Stimulated activated CD4-positive, alpha-beta T cell treated with anti-CD3 and anti-CD28 coated beads, Interleukin-1b, Interleukin-23, amount 100 ng/mL, for 48 hours (primary cell): ENCODE measurements at places on chromosomes 13 and 19.

DNA sequence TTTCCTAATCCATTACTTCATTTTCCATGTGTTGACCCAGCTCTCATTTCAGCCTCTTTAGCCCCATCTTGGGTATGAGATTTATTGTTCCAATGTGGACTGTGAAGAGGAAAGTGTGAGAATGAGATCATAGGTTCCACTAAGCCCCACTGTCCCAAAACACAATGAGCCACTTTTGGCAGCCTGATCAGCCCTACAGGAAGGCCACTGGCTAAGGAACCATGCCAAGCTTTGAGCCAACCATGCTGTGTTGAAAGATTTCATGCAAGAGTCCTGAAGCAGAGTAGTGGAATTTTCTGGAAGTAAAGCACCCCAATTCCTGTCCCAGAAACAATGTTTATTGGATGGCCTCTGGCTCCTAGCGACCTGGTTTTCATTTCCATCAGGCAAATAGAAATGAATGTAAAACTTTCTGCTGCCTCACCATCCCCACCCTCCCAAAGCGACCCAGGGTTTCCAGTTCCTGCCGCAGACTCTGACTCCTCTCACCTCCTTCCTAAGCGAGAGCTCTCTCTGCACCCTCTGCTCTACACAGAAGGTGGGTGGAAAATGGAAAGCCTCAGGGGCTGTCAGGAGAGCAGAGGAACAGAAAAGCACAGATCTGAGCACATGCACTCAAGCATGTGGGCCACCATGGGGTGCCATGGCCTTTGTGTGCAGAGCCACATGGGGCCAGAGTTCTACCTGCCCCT, 73.1 kb downstream of the KCTD12 start:
- no peak for DNase-seq

- no peak for DNase-seq
Observed at GRCh38 chr19:47526798-47527197, 11.9 kb upstream of the NAPA start.

GRCh38 chr19:51703575-51704515, 10.7 kb downstream of the SPACA6 start:
- DNase-seq, result peak; percentile 94

DNA sequence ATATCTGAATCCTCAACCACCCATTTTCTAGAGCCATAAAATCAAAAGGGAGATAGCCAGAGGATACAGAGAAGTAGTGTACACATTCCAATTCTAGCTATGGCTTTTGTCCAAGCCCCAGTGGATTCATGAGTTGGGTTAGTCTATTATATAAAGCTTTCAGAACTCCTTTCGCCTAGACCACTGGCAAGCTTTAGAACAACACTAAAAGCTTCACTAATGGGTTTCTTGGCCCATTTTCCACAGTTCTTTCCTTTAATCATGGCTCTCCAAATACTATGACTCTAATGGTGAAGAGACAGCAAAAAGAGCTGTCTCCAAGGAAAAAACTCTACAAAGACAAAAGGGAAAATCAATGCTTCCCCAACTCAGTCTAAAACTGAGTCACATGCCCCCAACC, 48.2 kb upstream of the SLITRK5 start:
- DNase-seq, result no peak

- DNase-seq, result no peak
Observed at GRCh38 chr19:40312533-40312932, 27.4 kb upstream of the AKT2 start.

DNA sequence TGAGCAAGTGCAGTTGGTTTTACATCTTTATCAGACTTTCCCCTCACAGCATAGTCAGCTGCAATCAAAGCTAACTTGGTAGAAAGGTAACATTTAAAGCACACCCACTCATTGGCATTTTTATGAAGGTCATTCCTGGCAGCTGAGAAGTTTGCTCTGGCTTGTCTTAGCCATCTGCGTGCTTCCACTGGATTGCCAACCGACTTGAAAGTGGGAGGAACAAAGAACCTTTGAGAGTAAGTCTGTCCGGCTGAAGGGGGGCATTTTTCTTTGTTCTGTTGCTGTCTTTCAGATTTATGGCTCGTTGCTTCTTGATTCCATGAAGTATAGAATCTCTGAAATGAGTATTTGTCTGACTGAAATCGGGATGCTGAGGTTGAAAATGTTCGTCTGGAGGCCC, 103.1 kb downstream of the SACS start:
- no peak for DNase-seq

DNA sequence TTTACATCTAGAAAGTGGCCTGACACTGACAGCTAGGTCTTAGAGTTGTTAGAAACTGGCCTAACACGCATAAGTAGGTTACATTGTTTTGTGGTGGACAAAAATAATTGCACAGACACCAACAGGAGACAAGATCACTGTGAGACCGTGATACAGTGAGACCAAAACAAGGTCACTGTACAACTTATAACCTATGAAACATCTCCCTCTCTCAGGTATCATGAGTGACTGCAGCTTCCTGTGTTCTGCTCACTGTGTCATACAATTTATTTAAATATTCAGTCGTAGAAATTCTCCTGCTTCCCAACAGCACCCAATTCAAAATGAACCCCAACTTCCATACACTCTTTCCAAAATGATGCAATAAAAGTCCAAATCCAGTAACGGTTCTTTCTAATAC, 2165.2 kb downstream of the PCDH9 start:
- DNase-seq, result no peak

DNA sequence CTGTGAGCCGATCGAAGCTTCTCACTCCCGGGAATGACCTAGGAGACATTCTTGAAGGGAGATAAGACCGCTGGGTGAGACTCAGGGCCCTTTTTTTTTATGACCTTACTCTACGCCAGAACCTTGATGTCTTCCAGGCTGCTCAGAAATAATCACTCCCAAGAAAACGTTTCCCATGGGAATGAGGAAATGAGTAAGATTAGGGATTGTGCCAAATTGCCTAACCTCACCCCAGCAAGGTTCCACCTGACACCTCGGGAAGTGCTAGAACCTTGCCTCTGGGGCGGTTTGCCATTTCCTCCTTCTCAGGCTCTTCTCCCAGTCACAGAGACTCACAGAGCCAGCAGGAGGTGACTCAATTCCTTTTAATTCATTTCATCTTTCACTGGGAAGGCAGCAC, 2.3 kb downstream of the SLC46A3 start:
- DNase-seq, result no peak

GRCh38 chr19:12450844-12451243, 10.0 kb upstream of the ZNF443 start:
- DNase-seq, result no peak

GRCh38 chr13:26310470-26310869, 56.5 kb downstream of the CDK8 start:
- DNase-seq, result no peak

DNA sequence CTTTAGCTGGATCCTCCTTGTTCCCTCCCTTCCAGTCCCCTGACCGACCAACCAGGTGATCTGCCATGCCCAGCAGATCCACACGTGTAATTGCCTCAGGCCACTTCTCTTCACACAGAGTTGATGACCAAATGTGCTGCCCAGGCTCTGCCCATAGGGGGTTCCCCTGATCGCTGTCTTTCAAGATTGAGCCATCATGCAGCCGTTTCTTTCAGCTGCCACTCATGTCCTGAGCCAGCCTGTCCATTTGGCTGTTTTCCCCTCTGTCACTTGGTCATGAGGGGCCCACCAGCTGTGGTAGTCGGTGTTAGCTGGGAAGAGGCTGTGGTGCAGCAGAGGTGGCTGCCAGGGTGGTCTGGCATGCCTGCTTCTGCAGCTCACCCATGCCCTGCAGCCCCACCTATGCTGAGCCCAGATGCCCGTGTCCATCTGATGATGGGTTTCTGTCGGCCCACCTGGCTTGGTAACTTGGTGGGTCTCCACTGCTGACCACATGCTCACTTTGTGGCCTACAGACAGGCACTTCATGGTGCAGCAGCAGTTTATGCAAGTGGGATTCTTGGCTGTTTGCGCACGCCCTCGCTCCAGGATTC, 35.6 kb upstream of the GPR183 start:
- DNase-seq, result no peak

GRCh38 chr13:44540761-44541434, 35.2 kb downstream of the TSC22D1 start:
- no peak for DNase-seq

DNA sequence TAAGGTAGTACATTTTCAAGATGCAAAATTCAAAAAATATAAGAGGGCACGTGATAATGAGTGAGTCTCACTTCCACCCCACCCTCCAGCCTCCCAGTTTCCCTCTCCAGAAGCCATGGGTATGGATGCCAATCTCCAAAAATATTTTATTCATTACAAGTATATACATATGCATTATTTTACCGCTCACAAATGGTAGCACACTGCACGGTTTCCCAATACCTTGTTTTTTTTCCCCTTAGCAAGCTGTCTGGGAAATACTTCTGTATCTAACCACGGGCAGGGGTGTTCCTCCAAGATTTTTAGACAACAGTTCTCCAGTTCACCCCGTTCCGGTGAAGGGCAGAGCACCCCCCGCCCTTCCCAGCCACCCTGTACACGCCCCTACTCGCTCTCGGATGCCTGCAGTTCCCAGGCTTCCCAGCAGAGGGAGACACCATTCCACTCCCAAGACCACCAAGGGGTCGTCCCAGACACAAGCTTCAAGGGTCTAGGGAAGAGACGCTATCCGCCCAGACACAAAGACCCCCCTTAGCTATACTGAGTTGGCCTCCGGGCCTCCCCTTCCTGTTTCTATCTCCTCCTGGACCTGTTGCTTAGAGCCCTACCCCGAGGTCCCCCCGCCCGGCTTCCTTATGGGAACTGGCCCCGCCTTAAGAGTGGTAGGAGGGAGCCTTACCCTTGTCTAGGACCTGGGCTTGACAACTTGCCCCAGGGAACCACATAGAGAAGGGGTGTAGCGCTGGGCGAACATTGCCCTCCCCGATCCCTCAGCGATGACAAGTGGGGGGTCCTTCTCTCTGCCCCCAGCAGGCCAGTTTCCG, 1.1 kb upstream of the FXYD3 start:
- peak; percentile 62 for DNase-seq

DNA sequence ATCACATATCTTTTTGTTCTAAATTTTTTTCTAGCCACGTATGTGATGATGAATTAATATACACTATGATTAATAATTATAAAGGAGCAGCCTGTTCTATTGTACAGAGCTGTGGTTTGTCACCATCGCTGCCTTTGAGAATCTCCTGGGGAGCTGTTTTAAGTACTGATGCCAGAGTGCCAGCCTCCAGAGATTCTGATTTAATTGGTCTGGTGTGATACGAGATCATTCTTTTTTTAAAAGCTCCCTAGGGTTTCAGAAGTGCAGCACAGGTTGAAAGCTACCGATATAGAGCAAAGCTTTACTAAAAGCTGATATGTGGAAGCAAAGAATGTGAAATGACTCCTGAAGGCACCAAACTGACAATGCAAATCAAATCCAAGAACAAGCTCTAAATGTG, 314.7 kb downstream of the ITGBL1 start:
- no peak for DNase-seq

- no peak for DNase-seq
Observed at GRCh38 chr13:45744979-45745378, 42.9 kb downstream of the CBY2 start.

GRCh38 chr19:12843999-12844732, 5.9 kb downstream of the MAST1 start:
- no peak for DNase-seq

- DNase-seq, result no peak
Observed at GRCh38 chr13:37068962-37069361, 9.5 kb upstream of the SUPT20H start.

DNA sequence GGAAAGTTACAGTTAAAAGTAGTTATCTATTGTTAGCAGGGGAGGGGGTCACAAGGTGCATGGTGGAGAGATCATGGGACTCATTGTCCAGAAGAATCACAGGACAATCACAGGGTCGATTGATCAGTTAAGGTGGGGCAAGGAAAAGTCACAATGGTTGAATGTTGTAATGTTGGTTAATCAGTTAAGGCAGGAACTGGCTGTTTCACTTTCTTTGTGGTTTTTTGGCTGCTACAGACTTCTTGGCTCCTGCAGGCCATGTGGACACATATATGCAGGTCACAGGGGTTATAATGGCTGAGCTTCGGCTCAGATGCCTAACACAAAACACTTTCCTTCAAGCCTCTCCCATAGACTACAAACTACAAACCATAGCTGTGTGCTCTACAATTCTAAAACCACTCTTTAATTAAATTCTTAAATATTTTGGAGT, 6.9 kb upstream of the ZNF431 start:
- DNase-seq, result no peak

- no peak for DNase-seq
Observed at GRCh38 chr13:25857830-25858229, 194.0 kb downstream of the SHISA2 start.

GRCh38 chr19:58586133-58586765, 13.1 kb upstream of the MZF1 start:
- no peak for DNase-seq

DNA sequence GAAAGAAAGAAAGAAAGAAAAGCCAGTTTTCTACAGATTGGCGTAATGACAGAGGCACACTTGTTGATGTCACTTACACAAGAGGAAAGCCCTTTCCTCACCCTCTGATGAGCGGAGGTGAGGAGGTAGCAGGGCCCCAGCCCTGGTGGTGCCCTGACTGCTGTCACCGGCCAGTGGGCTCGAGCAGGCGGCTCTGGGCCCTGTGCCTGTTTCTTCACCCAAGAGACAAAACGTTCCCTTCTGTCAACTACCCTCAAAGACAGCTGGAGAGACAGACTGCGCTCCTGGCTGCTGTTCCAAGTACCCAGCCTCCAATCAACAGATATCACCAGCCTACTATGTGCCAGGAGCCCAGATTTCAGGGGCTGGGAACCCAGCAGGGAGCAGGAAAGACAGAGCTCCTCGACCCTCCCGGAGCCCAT, 10.1 kb downstream of the EPS15L1 start:
- DNase-seq, result no peak

DNA sequence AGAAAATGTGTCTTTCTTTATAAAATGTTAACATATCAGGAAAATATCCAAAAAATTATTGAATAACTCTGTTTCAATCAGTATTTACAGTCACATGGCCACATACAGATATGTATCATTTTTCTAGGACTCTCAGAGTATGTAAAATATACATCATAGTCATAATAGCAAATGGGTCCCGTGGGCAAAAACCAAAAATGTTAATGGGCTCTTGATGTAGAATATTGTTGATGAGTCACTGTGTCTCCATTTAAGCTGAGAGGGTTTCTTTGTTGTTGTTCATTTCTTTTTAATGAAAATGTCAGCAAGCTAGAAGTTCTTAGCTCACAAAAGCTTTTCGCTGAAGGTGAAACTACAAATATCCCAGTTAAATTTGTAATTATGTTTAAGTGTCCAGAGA, 1713.1 kb upstream of the PCDH20 start:
- DNase-seq, result no peak

DNA sequence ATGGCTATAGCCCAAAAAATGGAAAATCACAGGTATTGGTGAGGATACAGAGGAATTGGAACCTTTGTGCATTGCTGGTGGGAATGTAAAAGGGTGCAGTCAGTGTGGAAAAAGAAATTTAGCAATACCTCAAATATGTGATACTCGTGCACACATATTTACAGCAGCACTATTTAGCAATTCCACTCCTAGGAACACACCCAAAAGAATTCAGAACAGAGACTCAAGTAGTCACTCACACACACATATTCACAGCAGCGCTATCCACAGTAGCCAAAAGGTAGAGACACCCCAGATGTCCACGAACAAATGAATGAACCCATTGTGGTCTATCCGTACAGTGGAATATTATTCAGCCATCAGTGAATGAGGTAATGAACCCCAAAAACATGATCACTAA, 114.0 kb downstream of the COL4A2 start:
- no peak for DNase-seq
